Activated T-helper 1 cell treated with Interleukin-2 at 50 U/mL for 16 hours (primary cell): ENCODE measurements at places on chromosomes 4 and X.

GRCh38 chrX:40268188-40268520, 170.4 kb upstream of the BCOR start:
- DNase-seq = no peak

- DNase-seq = no peak
These were observed 223.5 kb upstream of the IGFBP7 start for GRCh38 chr4:57333684-57334083.

GRCh38 chrX:101395789-101396188, 5.0 kb downstream of the RPL36A start:
- no peak for DNase-seq

DNA sequence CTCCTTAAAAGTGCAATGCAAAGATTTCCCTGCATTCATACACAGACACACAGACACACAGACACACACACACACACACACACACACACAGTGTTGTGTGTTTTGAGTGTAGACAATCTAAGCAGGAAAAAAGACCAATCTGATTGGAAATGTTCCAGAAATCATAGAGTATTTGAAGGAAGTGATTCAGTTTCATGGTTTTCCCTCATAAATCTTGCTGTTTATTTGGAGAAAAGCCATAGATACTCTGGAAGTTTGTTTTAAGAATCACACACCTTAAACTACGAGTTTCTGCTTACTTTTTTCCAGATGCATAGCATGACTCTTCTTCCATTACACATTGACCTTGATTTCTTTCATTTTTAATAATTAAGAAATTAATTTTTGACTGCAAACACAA, 298.5 kb upstream of the BMP3 start:
- DNase-seq = no peak

GRCh38 chrX:6980981-6981380, 166.5 kb upstream of the STS start:
- DNase-seq = no peak

- DNase-seq = no peak
These were observed 87.4 kb upstream of the GK2 start for GRCh38 chr4:79495447-79495846.

DNA sequence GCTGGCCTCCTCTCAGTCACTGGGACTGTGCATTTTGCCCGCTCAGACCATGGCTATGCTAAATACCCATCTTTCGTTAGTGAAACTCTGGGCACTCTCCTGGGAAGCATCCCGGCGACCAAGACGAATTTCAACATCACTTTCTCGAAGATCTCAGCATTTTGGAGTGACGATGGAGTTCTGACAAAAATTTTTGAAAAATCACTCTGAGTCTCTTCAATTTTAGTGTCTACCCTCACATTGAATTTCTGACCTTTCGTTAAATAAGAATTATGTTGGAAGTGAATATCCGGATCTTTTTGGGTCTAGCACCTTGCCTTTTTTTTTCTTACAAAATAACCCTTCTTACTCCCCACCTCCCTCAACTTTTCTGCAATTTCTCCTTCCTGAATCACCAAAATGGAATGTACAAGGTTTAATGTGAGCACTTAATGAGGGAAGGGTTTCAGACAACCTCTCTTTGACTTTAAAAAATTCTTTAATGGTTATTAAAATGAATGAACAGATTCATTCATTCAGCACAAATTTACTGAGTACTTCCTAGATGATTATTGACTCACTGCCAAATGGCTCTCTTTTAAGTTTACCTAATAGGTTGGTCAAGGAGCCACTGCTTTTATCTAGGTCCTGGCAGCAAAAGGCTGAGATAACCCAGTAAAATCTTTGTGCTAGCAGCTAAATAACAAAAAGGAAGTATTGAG, 746 bp upstream of the AADAT start:
- no peak for DNase-seq

DNA sequence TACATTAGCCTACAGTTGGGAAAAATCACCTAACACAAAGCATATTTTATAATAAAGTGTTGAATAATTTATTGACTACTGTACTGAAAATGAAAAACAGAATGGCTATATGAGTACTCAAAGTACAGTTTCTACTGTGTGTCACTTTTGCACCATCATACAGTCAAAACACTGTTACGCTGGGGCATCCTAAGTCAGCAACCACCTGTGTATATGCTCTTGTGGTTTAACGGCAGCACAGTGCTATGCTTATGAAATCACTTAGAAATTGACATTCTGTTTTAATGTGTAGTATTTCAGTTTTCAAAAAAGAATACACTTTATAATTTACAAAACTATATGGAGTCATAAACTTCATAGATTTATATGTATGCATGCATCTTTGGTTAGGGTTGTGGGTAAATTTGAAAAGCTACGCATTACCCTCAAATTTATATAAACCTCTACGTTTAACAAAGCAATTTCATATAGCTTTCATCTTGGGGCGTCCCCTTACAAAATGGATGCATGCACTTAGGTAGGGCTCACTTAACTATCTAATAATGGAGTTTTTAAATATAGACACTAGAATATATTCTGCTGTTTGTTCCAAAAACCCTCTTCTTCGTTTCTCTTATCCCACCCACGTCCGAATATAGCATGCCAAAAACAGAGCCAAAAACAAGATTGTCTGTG, 690 bp upstream of the NEIL3 start:
- no peak for DNase-seq
